GM04503 (cell line): ENCODE measurements at places on chromosomes 7 and 10.

DNA sequence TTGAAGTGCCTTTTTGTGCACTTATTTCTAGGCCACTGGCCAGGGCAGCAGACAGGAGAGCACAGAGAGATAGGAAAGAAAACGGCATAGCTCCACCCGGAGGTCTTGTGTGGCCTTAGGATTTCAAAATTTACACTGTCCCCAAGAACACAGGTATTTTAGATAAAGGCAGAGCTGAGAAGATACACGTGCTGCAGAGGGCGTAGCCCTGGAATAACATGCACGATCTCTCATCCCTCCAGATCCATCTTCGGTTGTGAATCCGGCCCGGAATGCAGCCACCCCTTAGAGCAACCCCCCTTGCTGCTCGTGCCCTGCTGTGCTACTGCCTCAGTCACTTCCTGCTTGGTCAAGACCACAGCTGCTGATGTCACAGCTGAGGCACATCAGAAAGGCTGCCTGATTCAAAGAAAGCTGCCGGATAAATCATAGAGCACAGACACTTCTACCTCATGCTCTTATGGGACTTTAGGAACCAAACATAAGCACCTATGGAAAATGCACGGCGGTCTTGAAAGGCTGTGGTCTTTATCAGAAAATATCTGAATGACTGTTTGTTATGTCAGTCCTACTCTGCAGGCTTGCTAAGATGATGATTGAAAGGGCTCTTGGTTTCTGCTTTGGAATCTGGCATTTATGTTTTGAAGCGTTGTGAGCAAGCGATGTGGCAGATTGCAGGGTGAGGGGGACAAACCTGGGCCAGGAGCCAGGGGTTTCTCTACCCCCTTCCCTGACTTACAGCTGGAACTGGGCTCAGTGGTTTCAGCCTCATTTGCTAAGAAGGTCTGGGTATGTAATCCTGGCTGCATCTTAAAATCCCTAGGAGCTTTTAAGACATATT, 152.0 kb downstream of the SVIL start:
- no peak for DNase-seq

DNA sequence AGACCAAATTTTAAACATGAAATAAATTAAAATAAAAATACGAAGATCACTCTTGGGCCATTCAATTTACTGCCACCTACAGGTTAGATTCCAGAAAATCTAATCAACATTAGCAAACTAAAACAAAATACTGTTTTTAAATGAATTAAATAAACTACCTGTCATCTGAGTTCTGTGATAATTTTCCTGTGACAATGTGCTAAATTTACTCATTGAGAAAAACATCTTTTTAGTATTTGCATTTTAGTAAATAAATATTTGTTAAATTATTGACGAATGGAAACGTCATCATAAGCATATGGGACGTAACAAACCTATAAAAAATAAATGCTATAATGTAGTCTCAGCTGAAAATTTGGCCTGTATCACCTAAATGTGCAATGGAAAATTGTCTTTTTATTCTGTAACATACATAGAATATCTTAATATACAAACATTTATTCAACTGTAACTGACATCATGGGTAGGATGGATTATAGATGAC, 72.1 kb downstream of the ITGB8 start:
- no peak for DNase-seq

DNA sequence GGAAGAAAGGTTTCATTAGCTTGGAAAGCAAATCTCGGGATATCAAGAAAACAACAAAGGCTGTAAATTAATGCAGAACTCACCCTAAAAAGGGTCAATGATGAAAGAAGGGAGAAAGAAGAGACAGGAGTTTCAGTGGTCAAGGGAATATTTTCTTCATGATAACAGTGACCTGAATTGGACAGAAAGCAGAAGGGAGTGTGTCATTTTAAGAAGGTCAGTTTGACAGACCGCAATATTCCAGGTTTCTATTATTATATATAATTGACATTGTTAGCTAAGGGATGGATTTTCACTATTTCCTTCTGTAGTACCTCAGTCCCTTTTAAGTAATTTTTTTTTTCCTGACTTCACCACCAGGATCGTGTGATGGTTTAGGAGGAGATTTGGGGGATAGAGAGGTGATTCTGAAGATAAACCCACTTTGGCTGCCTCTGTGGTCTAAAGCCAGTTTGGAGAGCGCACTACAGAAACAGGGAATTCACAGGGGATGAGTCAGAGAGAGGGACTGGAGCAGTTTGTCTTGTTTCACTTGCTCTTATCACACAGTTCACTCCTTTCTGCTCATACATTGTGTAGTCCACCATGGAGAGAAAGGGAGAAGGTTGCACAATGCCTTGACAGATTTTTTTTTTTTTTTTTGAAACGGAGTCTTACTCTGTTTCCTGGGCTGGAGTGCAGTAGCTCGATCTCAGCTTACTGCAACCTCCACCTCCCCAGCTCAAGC, 417.9 kb downstream of the AUTS2 start:
- no peak for DNase-seq

DNA sequence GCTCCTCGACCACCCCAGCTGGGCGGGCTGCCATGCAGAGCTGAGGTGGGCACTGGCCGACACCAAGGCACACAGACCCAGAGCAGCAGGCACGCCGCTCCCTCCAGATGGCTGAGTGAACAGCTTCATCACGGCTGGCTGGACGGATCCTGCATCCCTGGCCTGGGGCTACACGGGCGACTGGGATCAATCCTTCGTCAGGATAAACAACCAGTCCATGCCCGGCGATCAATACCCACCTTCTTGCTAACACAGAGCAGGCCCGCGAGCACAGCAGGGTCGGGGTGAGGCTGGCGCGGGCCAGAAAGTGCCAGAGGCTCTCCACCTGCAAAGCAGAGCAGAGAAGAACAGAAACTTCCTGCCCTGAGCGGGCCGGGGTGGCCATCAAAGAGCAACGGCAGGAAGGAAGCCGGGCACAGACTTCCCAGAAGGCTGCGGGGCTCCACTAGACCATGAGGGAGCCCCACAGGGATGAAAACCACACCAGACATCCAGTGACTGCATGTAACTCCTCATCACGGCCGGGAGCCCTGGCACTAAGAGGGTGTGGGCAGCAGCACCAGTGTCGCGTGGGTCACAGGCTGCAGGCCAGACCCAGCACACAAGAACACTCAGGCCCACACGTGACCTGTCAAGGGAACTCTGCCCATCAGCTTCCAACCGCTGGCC, 166.4 kb downstream of the MAD1L1 start:
- no peak for DNase-seq

DNA sequence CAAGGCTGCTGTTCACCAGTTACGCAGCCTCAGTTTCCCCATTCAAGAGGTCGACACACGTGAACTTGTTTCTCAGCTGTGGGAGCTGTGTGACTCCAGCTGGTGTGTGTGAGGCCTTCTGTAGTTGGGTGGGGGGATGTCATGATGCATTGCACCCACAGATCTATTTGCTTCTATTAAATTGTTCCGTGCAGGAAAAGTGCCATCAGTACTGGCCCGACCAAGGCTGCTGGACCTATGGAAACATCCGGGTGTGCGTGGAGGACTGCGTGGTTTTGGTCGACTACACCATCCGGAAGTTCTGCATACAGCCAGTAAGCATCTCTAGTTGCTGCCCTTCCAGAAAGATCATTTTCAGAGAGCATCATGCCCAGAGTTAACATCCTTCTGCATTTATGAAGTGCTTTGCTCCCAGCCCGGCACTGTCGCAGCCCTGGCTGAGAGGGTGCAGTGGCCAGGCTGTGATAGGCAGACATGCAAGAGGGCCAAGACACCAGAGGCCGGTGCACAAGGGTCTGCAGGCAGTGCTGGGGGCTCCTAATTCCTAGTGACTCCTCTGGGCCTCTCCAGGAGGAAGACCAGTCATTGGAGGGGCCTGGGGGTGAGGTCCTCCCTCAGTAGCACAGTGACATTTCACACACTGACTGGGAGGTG, 60.2 kb downstream of the MKI67 start:
- DNase-seq, result no peak

DNA sequence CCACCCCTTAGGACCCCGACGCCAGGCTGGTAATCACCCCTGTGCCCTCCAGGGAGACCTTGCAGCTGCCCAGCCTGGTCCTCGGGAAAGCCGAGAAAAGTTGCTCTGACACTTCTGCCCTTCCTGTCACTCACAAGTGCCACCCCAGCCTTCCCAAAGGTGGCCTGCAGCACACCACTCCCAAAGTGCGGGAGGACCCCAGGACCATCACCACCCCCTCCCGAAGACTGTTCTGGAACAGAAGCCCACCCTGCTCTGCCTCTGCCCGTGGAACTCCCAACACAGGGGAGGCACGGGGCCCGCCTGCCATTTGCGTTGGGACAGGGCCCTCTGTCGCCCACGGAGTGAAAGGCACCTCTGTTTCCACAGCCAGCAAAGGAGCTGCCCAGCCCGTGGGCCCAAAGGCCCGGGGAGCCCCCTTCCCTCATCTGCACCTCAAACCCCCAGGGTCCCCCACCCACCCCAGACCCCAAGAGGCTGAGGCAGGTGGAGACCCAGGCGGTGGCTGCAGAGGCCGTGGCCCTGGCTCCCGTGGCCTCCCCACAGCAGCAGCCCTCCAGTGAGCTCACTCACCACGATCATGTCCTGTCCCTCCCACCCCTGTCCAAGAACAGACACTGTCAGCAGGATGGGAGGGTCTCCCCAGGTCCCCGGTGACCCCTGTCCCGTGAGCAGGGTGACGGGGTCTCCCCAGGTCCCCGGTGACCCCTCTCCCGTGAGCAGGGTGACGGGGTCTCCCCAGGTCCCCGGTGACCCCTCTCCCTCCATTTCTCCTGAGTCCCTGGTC, 47.8 kb upstream of the PPP2R2D start:
- no peak for DNase-seq

DNA sequence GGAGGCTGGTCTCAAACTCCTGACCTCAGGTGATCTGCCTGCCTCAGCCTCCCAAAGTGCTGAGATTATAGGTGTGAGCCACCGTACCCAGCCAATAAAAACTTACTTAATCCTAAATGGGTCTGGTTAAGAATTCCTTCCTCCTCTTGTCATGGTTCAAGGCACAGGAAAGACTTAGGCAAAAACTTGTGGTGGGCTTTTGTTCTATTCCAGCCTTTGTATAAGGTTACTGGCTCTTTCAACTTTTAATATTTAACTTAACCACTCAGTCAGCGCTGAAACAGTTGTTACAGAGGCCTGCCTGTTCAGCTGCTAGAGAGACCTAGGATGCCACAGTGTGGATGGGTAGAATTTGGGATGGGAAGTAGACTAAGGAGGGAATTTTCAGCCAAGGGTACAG, 28.1 kb upstream of the GARS1 start:
- DNase-seq, result no peak

DNA sequence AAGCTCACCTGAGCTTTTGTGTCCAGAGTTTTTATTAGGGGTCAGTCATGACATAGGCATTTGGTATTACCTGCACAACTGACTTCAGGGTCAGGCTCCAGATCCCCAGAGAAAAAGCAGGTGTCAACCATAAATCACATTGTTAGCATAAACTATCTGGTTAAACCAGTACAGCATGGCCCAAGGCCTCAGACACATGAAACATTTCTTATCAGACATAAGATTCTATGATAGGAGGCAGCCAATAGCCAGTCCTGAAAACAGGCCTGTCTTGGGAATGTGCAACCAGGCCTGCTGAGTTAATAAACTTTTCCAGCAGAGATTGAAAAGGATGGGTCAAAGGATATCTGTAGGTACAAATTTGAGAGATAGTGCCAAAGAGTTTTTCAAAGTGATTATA, 116.1 kb downstream of the TPST1 start:
- no peak for DNase-seq

GRCh38 chr10:132485391-132485790, 52.2 kb upstream of the INPP5A start:
- DNase-seq, result no peak

- no peak for DNase-seq
Observed at GRCh38 chr10:11950325-11951018, 92.1 kb downstream of the UPF2 start.

DNA sequence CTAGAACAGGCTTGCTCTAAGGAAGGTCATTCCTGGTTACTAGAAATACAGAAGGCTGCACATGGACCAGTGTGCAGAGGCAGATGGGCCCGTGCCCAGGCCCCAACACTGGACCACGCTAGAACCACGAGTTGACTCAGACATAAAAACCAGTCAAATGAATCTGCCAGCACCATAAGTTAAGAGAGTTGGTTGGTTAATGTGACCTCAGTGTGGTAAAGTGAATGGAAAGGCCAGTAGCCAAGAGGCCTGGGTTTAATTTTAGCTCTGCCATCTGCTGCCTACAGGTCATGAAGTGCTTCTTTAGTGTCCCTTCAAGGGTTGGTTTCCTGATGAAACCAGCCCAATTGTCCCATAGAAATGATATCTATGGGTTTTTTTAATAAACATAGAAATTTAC, 329.6 kb upstream of the NRP1 start:
- no peak for DNase-seq

- DNase-seq, result no peak
Observed at GRCh38 chr7:21106296-21106732, 319.6 kb upstream of the SP8 start.

- DNase-seq, result no peak
Observed at GRCh38 chr7:10418985-10419384, 554.7 kb upstream of the PHF14 start.

GRCh38 chr10:22736134-22736533, 21.8 kb upstream of the PIP4K2A start:
- DNase-seq, result no peak

DNA sequence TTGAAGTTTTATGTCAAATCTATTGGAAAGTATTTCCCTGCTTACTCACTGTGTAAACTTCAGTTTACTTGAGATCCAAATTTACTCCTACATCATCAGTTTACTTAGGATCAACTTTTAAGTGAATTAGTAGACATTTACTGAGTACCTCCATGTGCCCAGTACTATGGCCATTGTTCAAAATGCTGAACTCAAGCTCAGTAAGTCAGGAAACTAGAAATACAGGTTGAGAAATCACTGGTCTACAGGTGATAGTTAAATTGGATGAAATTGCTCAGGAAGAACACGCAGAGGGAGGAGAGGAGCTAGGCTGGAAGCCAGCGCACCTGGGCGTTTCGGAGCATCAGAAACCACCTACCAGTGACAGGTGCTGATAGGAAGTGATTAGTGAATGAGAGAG, 25.5 kb upstream of the EBLN1 start:
- DNase-seq, result no peak

- no peak for DNase-seq
Observed at GRCh38 chr7:28984217-28984616, 26.1 kb upstream of the TRIL start.

- DNase-seq, result peak; percentile 93
Observed at GRCh38 chr10:95273393-95274312, 17.1 kb downstream of the PDLIM1 start.

GRCh38 chr7:102917436-102918353, 4.9 kb downstream of the LRRC17 start:
- DNase-seq, result no peak

- DNase-seq, result no peak
Observed at GRCh38 chr7:17771901-17772408, 168.3 kb downstream of the SNX13 start.

DNA sequence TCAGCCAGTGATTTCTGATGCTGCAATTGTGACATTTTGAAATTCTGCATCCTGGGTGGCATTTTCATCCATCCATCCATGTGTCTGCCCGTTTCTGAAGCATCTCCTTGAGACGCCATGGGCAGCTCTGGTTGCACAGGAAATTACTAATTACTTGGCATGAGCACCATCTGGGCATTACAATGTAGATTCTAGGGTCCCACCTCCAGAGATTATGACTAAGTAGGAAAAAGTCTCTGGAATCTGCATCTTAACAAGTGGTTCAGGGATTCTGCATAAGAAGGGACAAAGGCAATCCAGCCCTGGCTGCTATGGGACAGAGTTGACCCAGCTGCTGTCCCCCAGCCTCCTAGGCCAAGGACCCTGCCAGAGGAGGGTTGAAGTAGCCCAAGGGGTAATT, 65.3 kb downstream of the CUZD1 start:
- peak; percentile 3 for DNase-seq
